Fibroblast of skin of back (primary cell): ENCODE measurements at places on chromosomes 12 and 14.

DNA sequence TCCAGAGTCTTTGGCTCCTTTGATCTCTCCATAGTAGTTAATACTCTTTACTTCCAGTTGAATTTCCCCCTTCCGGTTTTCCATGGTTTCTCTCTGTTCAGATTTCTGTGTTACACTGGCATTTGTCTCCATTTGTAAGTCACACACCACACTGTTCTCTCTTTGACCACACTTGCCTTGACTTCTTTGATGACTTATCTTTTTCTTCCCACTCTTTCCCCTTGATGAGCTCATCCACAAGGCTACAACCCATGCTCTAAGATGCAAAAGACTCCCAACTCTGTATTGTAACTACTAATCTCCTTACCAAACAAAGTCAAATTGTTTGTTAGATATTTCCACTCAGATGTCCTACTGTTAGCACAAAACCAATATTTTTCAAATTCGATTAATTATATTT lies 242.7 kb upstream of the E2F7 start:
- peak; percentile 4 for DNase-seq

DNA sequence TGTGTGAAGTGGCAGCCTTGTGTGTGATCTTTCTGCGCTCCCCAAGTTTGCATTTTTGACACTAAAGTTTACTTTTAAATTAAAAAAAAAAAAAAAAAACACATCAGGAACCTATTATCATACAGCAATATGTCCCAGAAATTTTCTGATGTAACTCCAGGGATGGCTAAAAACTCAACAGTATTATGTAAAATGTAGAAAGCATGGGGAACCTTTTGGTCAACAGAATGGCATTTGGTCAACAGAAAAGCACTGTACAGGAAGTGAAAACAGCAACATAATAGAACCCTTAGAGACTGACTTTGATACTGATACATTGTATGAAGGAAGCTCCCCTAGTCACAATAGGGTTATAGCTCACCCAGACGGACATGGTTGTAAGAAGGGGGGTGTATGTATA lies 224.3 kb downstream of the ITPR2 start:
- DNase-seq: peak; percentile 36

DNA sequence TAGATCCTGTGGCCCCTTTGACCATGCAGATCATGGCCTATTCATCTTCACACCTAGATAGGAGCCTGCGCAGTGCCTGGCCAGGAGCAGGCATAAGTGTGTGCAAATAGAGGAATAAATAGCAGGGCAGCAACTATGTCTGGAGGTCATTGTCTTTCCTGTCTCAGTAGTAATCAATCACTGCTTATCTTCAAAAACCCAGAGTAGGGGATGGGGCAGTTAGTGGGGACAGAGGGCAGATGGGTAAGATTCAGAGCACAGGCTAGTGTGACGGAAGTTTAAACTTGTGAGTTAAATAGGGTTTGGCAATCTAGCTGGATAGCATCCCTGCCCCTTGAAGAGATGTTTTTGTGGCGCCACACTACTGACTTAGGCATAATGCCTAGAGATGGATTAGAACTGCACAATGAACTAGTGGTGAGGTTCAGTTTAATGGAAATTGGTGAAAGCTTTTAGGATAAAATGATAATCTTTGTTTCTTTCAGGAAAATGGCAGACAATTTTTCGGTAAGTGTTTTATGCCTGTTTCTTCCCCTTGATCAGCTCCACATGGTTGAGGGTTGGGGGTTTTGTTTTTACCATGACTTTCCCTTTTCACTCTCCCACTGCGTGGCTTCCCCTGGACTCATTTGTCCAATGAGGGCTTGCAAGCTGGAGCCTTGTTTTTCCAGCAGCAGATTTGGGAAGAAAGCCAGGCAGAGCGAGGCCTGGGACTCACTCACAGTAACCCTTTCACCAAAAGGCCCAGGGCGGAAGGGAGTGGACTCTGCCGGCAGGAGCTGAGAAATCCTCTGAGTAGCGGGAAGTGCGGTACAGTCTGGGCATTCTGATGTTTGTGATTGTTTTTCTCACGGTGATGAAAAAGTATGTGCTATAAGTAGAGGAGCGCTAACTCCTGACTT lies 8.1 kb downstream of the LGALS3 start:
- peak; percentile 87 for DNase-seq

DNA sequence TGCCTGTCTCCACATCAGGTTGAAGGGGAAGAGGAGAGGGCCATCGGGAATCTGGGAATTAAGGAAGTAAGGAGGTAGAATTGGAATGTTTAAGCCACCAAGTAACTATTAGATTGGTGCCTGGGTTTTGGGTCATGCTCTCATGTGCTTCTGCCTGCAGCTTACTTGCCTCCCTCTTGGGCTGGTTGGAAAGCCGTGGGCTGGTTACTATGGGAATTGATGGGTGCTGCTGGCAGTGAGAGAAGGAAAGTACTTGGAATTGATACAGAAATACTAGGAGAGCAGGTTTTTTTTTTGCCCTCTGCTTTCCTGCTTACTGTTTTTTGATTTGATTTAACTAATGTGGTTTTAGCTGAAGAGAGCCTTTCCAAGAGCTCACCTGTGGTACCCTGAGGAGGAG lies 493.5 kb upstream of the RGS6 start:
- no peak for DNase-seq

- DNase-seq: peak; percentile 41
Measured at GRCh38 chr12:58341791-58342190, 400.4 kb downstream of the ATP23 start.

DNA sequence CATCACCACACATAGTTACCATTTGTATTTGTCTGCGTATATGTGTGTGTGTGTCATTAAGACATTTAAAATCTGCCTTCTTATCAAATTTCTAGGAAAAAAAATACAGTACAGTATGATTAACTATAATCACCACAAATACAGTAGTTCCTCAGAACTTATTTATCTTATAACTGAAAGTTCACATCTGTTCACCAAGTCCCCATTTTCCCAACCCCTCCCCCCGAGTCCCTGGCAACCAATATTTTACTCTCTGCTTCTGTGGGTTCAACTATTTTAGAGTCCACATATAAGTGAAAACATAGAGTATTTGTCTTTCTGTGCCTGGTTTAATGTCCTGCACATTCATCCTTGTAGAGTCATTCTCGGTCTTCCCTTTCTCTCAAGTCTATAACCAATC lies 12.3 kb downstream of the CAPS2 start:
- DNase-seq: no peak

DNA sequence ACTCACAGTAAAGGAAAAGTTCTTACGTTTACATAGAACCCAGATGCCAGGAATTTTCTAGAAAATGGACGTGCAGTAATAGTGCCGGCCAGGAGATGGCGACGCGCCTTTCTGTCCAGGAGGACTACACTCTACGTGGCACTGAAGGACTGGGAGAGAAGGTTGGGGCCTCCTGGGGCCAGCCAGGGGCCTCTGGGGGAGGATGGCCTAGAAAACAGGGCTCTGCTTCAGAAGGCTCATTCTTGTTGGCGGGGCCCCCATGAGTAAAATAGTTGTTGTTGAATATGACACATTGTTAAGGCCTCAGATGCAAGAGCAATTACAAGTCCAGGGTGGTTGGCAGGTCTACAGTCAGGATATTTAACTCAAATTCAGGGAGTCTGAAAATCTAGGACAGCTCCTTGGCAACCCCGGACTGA lies 120.1 kb upstream of the MAX start:
- DNase-seq: peak; percentile 64

DNA sequence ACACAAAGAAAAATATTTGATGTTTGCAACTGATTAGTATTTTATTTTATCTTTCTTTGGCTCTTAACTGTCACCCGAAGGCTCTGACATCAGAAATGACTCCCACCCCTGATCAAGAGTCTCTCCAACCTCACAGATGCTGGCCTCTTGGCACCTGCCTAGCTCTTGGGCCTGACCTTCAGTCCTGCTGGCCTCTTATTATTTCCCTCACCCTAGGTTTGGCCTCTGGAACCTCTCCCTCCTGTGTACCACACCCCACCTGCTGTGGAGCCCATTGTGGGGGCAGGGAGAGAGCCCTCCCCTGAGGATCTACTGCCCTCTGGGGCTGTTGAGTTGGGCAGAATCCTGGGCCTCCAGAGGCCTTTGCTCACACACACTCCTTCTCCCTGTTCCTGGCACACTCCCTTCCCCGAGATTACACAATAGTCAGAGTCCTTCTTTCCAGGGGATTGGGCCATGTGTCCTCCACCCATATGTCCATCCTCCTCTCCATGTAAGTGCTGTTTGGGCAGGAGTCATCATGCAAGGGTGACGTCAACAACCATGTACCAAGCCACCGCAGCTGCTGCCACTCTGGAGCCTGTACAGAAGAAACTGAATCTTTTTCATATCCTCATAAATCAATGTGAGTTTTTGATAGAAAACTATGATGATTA lies 124.3 kb downstream of the RASSF9 start:
- no peak for DNase-seq

GRCh38 chr12:107415071-107415470 lies 270.5 kb upstream of the PWP1 start:
- peak; percentile 93 for DNase-seq

DNA sequence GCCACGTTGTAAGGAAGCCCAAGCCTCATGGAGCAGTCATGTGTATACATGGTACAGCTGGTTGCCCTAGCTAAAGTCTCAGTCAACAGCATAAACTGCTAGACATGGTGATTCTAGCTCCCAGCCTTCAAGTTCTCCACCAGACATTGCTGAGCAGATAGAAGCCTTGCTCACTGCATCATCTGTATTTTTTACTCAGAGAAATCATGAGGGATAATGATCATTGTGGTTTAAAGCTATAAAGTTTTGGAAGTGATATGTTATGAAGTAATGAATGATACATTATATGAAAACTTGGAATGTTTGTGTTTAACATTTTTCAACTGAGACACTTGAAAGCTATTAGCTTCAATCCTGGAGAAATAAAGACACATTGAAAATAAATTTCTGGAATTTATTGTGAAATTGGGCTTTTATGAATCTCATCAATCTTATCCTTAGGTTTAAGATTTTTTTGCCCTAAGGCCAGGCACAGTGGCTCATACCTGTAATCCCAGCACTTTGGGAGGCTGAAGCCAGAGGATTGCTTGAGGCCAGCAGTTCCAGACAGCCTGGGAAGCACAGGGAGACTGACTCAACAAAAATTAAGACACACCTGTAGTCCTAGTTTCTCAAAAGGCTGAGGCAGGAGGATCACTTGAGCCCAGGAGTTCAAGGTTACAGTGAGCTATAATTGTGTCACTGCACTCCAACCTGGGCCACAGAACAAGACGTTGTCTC lies 5.6 kb upstream of the NFATC4 start:
- peak; percentile 78 for DNase-seq

- DNase-seq: peak; percentile 6
Measured at GRCh38 chr12:12266389-12266872, 413 bp downstream of the LRP6 start.

- DNase-seq: no peak
Measured at GRCh38 chr12:22662356-22662755, 37.4 kb downstream of the ETNK1 start.

GRCh38 chr14:22434901-22435550 lies 154.0 kb downstream of the DAD1 start:
- DNase-seq: no peak

- peak; percentile 44 for DNase-seq
Measured at GRCh38 chr12:50517421-50518048, 12.8 kb downstream of the DIP2B start.

- peak; percentile 35 for DNase-seq
Measured at GRCh38 chr14:63563370-63564026, 20.3 kb upstream of the PPP2R5E start.

- no peak for DNase-seq
Measured at GRCh38 chr12:122560138-122560537, 33.1 kb downstream of the KNTC1 start.

DNA sequence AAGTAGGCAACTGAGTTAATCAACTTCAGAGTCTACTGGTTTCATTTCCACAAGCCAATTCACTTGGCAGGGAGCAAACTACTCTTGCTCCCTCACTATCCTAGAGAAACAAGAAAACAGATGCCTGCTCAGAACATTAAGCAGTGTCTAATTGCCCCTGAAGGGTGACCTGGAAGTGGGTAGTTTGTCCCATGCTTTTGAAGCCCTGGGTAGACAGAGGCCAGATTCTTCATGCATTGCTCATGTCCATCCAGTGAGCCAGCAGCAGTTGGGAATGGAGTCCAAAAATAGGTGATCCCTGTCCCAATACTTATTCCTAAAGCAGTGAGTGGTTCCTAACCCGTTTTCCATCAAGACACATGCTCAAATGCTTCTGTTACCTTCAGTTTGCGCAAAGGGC lies 48.8 kb downstream of the BICDL1 start:
- no peak for DNase-seq

- no peak for DNase-seq
Measured at GRCh38 chr12:39440781-39441180, 2.1 kb downstream of the KIF21A start.

DNA sequence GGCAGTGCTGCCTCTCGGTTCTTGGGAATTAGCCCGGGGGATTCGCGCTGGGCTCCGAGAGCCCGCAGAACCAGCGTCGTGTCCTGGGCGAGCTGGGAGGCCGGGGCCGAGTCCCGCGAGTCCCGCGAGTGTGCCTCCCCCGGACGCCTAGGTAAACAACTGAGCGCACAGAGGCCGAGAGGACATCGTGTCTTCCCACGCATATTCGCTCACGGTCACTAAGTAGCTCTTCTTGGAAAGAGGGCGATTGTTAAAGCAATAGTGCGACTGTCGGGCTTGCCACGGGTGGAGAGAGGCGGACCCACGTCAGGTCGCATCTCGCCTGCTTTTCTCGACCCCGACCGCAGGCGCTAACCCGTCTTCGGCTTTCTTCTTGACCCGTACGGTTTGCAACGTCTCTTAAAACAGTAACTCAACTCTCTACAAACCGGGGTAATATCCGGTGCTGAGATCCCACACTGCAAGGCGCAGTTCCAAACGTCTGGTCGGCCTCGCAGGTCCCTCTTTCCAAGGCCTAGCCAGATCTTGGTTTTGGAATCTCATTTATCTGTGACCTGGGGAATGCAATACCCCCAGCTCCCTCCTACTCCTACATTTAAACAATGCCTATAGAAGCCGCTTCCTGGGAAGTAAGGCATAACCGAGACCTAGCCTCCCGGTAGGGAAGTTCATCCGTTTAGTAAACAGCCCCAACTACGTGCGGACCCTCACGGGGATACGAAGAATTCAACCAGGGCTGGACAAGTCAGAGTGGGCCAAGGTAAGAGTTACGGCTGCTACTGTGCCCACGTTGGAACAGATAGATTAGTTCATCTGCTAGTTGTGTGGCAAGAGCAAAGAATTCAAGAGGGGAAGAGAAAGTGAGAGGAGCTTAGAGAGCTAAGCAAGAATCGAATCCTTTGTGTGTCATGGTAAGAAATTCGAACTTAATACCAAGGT lies 736 bp upstream of the PHLDA1 start:
- DNase-seq: peak; percentile 66

GRCh38 chr12:23893611-23894010 lies 55.9 kb downstream of the SOX5 start:
- DNase-seq: no peak
